ENCODE measurements at places on chromosomes 6 and 20.

DNA sequence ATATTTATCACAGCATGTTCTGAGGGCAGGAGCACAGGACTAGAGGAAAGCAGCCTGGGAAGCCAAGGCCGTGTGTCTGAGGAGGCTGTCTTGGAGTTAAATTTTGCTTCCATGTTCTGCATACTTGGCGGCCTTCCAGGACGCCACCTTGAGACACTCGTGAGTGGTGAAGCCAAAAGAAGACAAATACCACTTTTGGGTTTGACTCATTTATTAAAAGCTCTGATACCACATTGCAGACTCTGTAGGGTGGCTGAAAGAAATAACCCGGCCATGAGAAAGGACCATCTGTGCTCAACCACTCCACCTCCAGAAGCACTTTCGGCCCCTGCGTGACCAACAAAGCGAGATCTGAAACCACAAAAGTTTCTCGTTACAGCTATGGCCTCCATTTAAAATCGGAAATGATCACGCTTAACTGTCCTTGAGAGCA, 120.0 kb downstream of the TMEM242 start:
- peak; percentile 91 for DNase-seq

DNA sequence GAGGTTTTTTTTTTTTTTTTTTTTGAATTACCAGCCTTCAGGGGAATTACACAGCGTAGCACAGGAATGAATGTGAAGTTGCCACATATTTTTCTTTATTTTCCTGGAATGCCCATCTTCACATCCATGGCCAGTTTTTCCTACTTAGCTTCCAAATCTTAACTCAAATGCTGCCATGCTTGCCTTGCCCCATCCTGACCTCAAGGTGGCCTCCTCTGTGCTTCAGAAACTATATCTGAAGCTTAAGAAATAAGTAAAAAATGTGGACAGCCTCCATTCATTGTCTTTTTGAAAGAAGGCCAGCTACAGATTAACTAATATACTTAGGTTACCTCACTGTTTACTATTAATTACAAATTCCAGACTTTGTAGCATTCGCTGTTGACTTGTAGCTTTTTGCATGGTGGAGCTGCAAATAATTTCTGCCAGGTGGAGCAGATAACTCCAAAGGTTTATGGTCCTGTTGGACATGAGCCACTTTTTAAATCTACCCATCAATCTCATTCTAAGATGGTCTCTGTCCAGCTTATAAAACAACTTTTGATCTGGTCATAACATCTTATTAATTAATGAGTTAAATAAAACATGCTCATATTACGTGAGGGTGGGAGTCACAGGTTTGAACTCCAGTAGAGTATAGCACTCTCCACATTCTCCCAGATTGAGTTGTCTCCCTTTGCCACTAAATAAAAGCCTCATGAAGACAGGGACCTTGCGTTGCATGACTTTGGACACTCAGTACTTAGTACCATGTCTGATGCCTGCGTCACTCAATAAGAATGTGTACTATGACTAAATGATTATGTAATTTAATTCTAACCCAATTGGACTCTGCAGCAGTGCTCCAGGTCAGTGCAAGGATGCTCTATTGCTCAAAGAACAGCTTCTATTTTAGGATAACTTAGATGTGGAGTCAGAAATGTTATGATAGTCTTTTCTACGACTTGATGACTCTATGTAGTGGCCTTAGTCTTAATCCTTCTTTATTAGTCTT, 678.6 kb upstream of the CITED2 start:
- DNase-seq = no peak

- no peak for DNase-seq
These were observed 12.0 kb downstream of the TRAM2 start for GRCh38 chr6:52564856-52565255.

DNA sequence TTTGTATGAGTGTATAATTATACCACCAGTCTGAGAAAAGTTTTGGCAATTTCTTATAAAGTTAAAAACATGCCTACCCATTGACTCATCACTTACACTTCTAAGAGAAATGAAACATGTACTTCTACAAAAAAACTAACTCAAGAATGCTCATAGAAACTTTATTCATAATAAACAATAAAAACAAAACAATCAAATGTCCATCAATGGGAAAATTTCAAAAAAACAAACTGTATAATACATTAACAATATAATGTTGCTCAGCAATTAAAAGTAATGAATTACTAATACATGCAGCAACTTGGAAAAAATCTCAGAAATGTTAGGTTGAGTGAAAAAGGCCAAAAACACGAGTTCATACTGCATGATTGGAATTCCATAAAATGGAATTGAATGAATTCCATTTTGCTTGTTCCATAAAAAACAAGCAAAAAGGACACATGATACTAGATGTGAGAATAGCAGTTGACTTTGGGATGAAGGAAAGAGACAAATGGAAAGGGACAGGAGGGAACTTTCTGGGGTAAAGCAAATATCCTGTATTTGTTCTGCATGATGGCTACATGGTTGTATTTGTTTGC, 726.6 kb downstream of the RFPL4B start:
- no peak for DNase-seq

- no peak for DNase-seq
These were observed 205.0 kb downstream of the ARID1B start for GRCh38 chr6:156982168-156982567.
